Activated CD4-positive, alpha-beta T cell treated with anti-CD3 and anti-CD28 coated beads for 36 hours (primary cell): ENCODE measurements at places on chromosomes 2 and 18.

GRCh38 chr2:66515743-66516142 lies 80.8 kb downstream of the MEIS1 start:
- no peaks in the 10 kb centered on the region for H3K36me3 ChIP-seq
- DNase-seq, result no peak
- no peaks in the 10 kb centered on the region for H3K27me3 ChIP-seq
- no peak overlapping the region for H3K27ac ChIP-seq

GRCh38 chr18:7072593-7072992 lies 45.0 kb downstream of the LAMA1 start:
- no peak for DNase-seq
- H3K36me3 ChIP-seq, result no peaks in the 10 kb centered on the region
- no peak overlapping the region for H3K4me3 ChIP-seq
- H3K4me1 ChIP-seq, result no peaks in the 10 kb centered on the region

DNA sequence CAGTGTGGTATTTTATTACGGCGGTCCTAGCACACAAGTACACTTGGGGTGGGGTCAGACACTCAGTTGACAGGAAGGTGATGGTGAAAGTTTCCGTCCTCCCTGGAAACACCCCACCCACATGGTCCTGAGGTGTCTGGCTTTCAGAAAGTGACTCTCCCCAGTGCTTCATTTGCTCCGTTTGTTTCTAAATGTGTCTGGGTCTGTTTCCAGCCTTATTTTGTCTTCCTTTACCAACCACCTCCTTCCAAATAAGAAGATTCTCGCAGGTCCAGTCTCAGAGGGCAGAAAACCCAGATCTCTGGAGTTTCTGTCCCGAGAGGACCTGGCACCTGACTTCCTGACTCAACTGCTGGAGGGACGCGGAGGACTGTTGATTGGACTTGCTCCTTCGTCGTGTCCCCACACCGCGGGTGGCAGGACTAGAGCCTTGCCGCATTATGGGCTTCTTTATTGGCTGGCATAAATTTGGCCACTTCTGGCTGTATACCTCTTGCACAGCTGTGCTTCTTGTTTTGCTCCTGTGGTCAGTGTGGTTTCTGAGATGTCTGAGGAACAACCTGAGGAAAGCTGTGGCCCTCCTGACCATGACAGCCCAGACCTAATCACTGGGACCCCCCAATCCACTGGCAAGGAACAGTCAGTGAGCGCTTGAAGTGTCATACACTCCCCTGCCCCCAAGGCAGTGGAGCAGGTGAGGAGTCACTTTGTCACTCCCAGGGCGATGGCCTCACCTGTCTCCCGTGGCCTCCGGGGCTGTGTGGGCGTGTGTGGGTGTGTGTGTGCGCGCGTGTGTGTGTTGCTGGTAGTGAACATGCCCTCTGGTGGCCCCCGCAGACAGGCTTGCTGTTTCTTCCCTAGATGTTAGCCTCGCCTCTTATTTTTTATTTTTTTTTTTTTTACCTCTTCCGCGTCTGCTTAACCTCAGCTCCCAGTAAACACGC lies 45.6 kb downstream of the MEX3C start:
- no peaks in the 10 kb centered on the region for H3K27me3 ChIP-seq
- H3K36me3 ChIP-seq, result no peaks in the 10 kb centered on the region
- H3K27ac ChIP-seq, result peak overlapping the region; percentile 94
- peak overlapping the region; percentile 65 for H3K4me3 ChIP-seq
- peaks cover 52% of the 10 kb centered on the region for H3K4me1 ChIP-seq

GRCh38 chr2:12718711-12719399 lies 2.1 kb downstream of the TRIB2 start:
- H3K27me3 ChIP-seq, result no peaks in the 10 kb centered on the region
- peaks cover 68% of the 10 kb centered on the region for H3K4me1 ChIP-seq
- DNase-seq, result peak; percentile 47
- peak overlapping the region; percentile 92 for H3K4me3 ChIP-seq
- peaks cover 9% of the 10 kb centered on the region for H3K36me3 ChIP-seq

GRCh38 chr2:15559379-15560139 lies 1.6 kb downstream of the NBAS start:
- H3K4me3 ChIP-seq, result peak overlapping the region; percentile 96
- H3K36me3 ChIP-seq, result peaks cover 2% of the 10 kb centered on the region
- no peaks in the 10 kb centered on the region for H3K27me3 ChIP-seq
- H3K4me1 ChIP-seq, result peaks cover 36% of the 10 kb centered on the region

DNA sequence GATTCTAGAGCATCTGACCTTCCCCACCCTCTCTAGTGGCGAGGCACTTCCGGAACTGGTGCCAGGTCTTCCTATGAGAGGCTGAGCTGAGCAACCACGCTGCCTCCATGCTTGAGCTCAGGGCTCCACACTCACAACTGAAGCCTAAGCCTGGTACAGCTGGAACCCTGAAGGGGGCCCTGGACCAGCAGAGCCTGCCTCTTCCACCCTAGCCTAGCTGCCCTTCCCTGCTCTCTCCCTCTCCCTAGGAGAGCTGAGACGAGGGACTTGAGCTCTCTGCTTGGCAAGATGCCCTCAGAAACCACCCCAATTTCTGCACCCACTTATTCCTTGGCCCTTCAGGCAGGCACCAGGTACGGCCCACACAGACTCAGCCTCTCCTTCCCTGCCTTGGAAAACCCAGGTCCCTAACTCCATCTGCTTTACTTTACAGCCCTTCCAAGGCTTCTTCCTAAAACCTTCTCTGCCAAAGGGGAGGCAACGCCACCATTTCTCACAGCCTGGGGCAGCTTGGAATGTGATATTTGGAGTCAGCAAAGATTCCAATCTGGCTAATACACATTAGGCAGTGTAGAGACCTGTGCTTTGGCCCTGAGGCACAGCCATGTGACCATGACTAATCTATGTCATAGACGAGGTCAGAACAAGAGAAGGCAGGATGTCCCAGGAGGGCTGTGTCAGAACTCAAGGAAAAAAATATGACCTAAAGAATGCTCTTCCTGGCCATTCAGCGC lies 18.8 kb downstream of the COX7A2L start:
- H3K36me3 ChIP-seq, result peaks cover 57% of the 10 kb centered on the region
- H3K27me3 ChIP-seq, result no peaks in the 10 kb centered on the region
- H3K4me3 ChIP-seq, result no peak overlapping the region

DNA sequence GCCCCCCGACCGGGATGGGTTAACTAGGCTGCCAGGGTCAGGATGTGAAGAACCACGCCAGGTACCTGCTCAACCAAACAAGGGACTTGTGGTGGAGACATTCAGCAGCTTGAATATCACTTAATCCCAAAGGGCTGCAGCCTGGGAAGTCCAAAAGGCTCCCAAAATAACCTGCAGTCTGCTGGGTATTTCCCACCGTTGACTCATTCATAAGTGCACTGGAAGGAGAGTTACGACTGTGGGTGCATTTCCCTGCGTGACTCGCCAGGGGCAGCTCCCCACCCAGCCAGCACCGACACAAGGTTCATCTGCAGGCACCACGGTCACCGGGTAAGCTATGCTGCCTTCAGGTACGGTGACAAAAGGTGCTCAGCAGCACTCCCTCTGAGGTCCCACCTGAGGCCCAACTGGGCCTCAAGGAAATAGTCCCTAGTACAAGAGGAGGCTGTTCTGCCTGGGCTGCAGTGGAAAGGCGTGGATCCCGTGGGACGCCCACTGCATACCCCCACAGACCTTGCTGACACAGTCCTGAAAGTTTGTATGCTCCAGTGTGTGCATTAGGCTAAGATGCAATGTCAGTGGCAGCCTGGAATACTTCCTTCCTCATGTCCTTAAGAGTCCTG lies 86.5 kb downstream of the UXS1 start:
- H3K27ac ChIP-seq, result peak overlapping the region; percentile 41
- peaks cover 2% of the 10 kb centered on the region for H3K4me1 ChIP-seq
- DNase-seq, result peak; percentile 75
- H3K27me3 ChIP-seq, result no peaks in the 10 kb centered on the region
- H3K36me3 ChIP-seq, result peaks cover 5% of the 10 kb centered on the region
